ENCODE measurements at places on chromosomes 5 and 9.

GRCh38 chr5:36135988-36136387 lies 15.7 kb downstream of the LMBRD2 start:
- no peak for DNase-seq

DNA sequence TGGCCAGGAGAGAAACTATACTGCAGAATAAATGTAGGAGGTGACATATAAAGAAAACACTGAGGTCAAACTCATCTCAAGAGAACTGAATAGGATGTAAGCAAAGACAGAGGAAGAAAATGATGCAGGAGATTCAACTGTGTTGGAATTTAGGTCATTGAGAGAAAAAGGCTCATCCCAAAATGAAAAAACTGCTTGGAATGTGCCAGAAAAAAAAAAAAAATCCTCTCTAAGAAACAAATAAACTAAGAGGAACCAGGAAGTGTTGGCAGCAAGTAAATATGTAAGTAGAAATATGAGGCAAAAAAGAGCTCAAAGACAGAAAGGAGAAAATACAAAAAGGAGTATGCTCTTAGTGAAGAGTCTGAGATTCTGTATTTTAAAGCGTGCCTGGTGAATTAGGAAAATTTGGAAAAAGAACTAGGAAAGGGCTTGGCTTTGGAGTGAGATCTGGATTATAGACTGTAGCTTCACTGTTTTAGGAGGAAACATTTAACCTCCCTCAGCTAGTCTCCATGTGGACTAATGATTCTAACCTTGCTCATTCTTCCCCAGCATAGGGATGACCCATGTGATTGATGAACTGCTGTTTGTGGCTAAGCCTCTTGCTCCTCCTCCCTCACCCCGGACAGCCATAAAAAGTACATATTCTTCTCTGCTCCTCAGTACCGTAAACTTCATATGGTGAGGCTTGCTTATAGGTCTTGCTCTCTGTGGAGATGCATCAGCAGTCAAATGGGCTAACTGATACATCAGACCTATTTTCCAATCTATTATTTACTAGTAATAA lies 185.6 kb upstream of the POU5F2 start:
- peak; percentile 7 for DNase-seq

DNA sequence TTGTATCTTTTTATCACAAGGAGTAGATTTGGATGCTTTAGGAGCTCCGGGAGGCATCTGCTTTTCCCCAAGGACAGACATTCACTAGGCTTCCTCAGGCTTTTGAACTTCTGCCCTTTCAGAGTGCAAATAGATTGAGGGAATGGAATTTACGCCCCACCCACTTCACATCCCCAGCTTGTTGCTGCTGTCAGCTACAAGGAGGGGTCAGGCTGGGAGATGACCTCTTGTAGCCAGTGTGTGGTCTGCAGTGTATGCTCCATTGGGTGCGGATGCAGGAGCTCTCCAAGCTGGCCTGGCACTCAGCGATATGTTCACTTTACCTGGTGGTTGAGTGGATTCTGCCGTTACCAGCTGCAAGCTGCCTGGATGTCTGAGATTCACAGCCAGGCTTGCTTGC lies 6.4 kb downstream of the TNFSF15 start:
- DNase-seq, result peak; percentile 58

DNA sequence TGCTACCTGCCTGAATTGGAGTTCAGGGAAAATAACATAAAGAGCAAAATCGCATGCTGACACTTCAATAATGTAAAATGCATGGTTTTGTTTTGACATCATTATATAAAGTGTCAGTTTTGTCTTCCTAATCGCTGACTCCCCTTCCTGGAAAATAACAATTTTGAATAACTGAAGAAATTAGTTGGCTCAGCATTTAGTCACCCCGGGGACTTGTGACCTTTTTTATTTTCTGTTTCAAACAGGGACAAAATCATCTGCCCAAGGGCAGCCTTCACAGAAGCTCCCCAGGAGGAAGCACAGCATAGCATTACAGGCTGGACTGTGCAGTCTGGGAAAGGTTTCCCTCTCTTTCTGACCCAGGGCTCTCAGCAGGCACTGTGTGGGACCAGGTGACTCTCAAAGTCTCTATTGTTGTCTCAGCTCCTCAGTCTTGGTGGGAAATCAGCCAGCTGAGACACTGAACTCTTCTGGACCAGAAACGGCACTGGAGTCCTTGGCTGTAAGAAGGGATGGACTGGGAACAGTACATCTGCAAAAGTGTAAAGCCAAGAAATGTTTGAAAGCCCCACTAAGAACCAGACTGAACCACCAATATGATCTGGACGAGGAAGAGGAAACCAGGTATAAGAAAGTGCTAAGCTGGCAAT lies 671.3 kb upstream of the KLF4 start:
- DNase-seq, result no peak

- DNase-seq, result no peak
Measured at GRCh38 chr5:153222936-153223335, 267.5 kb upstream of the GRIA1 start.

- DNase-seq, result peak; percentile 40
Measured at GRCh38 chr9:92747459-92748232, 17.0 kb downstream of the BICD2 start.

DNA sequence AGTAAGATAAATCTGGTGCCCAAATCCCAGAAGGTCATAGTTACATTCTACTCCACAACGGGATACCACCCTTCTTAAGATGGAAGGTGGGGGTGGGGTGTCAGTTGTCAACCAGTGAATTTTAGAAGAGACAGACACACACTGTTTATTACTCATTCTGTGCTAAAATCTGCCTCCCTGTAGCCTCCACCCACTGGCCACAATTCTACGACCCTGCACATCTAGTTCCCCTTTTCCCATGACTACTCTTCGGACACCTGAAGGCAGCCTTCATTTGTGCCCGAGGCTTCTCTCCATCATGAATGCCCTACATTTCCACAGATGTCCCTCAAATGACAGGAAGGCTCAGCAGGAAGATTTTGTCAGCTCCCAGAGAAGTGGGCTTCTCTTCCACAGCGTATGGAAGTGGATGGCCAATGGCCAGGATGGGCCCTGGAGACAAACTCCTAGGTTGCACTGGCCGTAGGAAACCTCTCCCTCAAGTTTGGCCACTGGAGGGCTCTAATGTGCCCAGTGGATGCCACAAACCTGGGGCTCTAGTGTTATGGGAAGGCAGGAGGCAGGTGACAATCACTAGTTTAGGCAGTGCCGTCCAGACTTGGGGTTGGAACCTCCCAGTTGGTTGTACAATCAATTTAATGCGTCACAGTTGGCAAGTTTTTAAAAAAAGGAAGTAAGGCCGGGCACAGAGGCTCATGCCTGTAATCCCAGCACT lies 46.6 kb downstream of the PTPN3 start:
- DNase-seq, result no peak

GRCh38 chr5:129917224-129917623 lies 13.0 kb downstream of the CHSY3 start:
- DNase-seq, result no peak

- no peak for DNase-seq
Measured at GRCh38 chr5:1029945-1030625, 21.5 kb downstream of the NKD2 start.

DNA sequence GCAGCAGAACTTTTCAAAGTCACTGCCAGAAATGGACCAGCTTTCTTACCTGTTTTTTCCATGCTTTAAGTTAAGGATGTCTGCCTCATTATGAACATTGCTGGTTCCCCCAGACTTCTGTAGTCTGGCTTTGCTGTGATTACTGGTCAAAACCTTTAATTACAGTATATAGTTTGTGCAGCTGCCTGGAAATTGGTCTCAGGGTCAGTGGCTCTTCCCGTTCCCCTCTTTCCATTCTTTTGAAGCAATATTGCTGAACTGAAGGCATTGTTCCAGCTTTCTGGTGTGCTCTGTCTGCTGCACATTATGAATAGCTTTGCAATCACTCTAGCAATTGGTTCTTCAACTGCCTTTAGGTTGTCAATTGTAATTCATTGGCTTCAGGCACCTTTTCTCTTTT lies 206.5 kb downstream of the ARL15 start:
- DNase-seq, result no peak

GRCh38 chr5:147169399-147169798 lies 65.4 kb upstream of the STK32A start:
- peak; percentile 93 for DNase-seq

GRCh38 chr9:21266733-21267484 lies 27.1 kb upstream of the IFNA14 start:
- no peak for DNase-seq

DNA sequence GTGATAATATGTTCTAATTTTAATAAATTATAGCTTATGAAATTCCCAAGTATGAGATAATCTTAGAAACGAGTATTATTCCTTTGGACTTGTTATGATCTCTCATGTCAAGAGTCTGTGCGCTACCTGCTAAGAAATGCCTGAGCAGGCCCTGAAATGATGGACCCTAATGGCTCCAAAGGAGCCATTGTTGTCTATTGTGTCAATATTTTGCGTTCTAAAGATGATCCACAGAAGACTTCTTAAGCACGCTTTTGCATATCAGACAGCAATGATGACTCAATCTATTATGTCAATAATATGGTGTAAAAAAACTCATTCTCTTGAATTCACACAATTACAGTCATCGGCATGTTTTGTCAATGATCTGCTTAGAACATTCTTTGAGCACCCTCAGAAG lies 306.1 kb downstream of the KIAA0825 start:
- no peak for DNase-seq

DNA sequence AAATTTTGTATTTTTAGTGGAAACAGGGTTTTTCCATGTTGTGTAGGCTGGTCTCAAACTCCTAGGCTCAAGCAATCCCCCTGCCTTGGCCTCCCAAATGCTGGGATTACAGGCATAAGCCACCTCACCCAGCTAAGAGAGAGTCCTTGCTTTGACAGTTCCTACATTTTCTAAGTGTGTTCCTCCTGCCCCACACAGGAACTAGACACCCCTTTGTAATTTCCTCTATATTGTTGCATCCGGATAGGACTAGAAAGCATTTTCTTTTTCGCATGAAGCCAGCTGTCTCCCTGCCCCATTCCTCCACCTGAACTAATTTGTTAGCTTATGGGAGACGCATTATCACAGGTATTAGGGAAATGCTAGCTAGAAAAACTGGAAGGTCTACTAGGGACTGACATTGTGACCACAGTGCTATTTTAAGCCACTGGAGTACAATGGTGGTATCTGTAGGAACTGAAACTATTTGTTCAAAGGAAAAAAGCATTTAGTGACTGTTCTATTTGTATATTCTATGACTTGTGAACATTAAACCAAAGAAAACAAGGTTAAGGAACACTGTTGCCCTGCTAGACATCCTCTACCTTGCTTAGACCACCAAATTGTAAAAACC lies 214.1 kb downstream of the SMARCA2 start:
- DNase-seq, result no peak

DNA sequence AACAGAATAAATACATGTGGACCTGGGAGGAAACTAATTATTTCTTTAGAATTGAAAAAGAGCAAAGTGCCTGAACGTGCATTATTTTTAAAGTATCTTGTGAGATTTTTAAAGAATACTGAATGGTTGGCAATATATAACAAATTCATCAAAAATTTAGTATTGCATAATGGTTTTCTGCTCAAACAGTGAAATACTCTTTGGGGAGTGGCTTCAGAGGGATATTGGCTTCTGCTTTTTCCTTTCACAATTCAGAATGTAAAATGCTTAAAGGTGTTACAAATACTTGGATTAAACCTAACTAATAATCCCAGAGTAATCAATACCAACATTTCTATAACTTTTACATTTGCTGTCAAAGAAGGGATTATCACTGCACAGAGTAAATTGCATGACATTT lies 379.3 kb upstream of the CHD1 start:
- no peak for DNase-seq

DNA sequence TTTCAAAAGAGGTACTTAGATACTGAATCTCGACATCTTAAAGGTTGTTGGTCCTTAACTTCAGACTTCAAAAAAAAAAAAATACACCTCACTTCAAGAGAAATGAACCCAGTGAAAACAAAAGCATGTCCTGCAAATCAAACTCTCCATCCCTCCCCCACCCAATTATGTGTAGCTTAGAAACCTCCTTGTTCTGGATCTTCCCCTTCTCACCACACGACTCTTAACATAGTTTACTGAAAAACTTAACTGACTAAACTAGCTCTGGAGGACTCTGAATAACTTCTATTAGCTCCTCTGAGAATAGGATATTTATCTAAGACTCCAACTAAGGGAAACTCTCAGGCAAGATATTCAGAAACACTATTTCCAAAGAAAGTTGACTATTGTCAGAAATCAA lies 48.7 kb upstream of the HK3 start:
- DNase-seq, result no peak

DNA sequence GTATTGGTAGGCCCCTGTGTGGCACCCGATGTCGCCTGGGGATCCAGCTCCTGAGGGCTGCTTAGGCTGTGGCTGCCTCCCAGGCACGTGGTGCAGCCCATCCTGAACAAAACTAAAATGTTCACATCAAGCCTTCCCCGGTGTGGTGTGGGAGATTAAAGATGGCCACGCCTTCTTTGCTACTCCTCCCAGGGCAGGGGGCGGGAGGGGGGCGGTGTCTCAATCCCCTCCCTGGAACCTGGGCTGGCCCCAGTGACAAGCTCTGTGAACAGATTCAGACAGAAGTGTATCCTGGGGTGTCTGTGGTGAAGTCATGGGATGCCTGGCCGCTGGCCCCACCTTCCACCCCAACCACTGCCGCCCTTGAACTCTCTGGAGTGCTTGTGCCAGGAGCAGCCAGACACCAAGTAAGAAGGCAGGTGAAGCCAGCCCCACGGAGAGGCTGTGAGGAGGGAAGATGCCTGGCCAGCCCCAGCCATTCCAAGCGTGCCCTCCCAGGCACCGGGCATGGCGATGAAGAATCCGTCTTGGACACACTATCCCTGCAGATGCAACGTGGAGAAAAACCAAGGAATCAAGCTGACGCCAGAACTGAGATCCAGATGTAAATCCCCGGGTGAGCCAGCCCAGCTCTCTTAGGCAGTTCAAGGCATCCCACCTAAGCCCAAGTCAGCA lies 75.8 kb downstream of the AK8 start:
- no peak for DNase-seq

DNA sequence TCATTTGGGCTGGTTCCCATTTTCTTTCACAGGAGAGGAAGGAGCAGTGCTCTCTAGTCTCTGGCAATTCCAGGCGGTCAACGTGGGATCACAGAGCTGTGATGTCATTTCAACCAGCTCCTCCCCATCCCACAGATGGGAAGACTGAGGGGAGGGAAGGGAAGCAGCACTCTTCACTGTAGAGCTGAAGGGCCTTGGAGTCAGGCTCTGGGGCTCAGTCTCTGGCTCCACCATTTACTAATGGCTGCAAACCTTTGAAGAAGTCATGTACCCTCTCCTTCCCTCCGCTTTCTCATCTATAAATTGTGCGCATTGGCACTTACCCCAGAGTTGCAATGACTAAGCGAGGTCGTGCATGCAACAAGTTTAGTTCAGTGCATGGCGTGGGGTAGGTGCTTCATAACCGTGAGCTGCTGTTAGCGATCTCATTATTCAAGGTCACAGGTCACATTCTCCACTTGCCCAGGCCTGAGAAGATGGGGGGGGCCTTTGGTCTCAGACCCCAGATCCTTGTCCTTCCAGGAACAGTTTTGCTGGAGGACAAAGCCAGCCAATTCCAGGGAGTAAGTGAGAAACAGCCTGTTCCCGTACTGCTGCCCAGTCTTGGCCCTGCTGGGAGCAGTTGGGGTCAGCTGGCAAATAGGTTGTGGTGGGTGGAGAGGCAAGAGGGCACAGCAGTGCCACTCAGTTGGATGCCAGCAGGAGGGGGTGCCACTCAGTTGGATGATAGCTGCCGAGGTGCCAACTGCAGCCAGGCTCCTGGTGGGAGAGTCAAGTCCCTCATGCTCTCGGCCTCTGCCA lies 136.7 kb downstream of the RGS3 start:
- peak; percentile 40 for DNase-seq

- no peak for DNase-seq
Measured at GRCh38 chr9:109473329-109473728, 24.8 kb downstream of the PTPN3 start.

Measured in kidney tubule cell (primary cell).